Cardiac septum (tissue), 1 donor: ENCODE measurements at places on chromosomes 16 and 17. TPM values are rescaled to one million over a fixed set of nuclear protein-coding genes. Genes with fewer than 3 reads are reported as not detected.

DNA sequence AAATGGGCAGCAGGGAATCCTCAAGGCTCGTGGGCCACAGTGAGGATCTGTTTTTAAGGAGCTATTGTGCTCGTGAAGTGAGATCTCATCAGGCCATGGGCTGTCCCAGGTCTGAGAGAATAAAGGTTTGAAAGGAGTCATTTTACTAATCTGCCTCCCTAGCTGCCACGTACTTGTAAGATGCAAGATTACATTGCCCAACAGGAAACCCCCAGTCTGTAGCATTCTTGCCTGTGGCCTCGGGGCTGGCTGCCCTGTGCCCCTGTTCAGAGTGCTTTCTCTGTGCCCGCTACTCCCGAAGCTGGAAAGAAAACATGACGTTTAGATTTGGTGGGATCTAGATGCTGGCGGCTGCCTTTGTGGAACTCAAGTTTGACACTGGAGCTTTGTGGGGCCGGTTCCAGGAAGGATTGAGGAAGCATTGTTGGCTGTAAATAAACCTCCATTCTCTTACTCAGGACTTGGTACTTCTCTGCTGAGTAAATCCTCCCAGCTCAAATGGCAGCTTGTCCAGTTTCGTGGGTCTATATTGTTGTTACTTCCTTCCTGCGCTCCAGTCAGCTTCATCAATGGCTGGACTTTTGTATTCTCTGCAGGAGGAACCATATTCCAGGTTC is 21.2 kb downstream of the SAP30BP start:
- DNase-seq = no peak

- DNase-seq = no peak
These were observed 453 bp upstream of the WFIKKN1 start for GRCh38 chr16:630249-630814.

GRCh38 chr16:50102051-50102746 is 36.4 kb downstream of the HEATR3 start:
- no peak for DNase-seq

SMIM22 gene
- not detected for total RNA-seq

OTOP3 gene
- not detected for total RNA-seq

DNA sequence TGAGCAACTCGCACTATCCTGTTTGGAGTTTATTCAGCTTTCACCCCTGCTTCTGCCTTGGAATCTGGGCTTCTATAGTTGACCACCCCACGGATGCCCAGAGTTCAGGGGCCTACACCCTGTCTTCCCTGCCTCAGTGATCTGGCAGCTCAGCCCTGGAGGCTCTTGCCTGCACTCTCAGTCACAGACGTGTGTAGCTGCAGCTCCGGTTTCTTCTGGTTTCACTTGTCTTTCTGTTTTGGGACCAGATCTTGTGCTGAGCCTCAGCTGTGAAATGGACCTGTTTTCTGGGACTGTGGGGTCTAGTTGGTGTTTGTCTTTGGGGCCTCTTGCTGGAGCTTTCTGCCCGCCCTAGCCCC is 5.8 kb downstream of the GPT2 start:
- no peak for DNase-seq

BANP gene
- total RNA-seq = 18.4 TPM

DNA sequence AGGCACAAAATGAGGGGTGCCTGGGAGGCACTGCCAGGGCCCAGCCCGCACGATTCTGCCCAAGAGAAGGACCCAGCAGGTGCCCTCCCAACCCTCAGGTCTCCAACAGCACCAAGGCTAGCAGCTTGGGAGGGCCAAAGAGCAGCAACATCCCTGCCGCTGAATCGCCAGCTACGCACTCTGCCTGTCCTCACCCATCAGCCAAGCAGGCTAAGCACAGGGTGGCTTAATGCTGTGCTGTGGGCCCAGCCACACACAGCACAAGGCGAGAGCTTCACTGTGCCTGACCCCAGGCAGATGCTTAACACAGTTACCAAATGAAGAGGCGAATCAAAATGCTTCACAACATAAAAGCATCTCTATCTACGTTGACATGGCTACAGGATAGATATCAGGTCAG is 10.6 kb upstream of the MRPL38 start:
- DNase-seq = no peak

DNA sequence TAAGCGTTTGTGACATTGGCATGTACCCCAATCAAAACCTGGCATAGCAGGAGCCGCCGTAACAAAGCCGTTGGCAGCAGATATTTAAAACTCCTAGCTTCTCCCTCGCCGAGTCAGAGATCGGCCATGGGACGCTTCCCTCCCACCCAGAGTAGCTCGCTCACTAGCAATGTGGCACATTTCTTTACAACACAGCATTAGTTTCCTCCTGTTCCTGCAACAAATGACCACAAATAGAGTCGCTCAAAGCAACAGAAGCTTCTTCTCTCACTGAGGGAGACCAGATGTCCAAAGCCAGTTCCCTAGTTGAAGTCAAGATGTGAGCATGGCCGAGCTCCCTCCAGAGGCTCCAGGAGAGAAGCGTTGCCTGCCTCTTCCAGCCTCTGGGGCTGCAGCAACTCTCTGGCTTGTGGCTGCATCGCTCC is 106.7 kb downstream of the RBFOX3 start:
- no peak for DNase-seq

- DNase-seq = no peak
These were observed 23.7 kb downstream of the ZNRF1 start for GRCh38 chr16:75022567-75022966.

GRCh38 chr16:73735954-73736353 is 560.7 kb upstream of the PSMD7 start:
- no peak for DNase-seq

DNA sequence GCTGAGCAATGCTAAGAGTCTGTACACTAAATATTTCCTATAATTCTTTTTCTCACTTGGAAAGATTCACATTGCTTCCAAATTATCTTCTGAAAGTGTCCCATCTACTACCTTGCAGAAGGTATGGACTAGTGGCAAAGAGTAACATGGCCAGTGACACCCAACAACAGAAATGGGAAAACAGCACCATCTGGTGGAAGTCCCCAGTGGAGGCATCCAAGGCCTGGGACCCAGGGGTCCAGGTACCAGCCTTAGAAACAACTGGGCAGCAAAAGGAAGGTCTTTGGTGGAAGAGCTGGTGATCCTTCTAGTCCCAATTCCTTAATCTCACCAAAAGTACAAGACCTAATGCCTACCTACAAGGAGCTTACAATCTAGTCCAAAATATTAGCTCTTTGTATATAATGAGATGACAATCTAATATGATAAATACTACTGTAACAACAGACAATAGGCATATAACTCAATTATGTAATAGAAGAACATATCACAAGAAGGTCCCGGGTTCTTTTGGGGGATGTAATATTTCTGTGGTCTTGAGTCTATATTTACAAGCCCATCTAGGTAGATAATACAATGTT is 55.3 kb downstream of the SKAP1 start:
- DNase-seq = no peak

SLFN11 gene
- 23.0 TPM for total RNA-seq

- no peak for DNase-seq
These were observed 284.4 kb downstream of the FOXL1 start for GRCh38 chr16:86862595-86863280.

DNA sequence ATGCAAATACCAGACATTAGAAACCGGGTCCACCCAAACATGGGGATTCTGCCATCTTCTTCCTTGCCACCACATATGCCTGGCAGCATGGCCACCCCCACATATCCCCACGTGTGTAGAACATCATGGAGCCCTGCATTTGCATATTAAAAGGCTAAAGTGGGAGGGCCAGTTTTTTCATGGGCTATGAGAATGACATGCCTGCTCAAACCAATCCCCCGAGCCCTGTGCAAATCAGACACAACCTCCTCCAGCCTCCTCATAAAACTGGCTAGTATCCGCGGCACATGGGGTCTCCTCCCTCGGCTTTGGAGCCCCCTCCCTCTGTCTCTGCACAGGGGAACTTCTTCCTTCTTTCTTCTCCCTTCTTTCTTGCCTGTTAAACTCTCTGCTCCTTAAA is 174.9 kb upstream of the WSCD1 start:
- no peak for DNase-seq

PDE6G gene
- not detected for total RNA-seq

ASIC2 gene
- not detected for total RNA-seq

PYY gene
- total RNA-seq = not detected

KRT33A gene
- not detected for total RNA-seq

GRCh38 chr17:45131616-45132319 is 547 bp downstream of the PLCD3 start:
- DNase-seq = peak; percentile 84

- DNase-seq = no peak
These were observed 40.2 kb downstream of the GRB2 start for GRCh38 chr17:75365009-75365930.

MT1F gene
- total RNA-seq = 2.2 TPM

DNA sequence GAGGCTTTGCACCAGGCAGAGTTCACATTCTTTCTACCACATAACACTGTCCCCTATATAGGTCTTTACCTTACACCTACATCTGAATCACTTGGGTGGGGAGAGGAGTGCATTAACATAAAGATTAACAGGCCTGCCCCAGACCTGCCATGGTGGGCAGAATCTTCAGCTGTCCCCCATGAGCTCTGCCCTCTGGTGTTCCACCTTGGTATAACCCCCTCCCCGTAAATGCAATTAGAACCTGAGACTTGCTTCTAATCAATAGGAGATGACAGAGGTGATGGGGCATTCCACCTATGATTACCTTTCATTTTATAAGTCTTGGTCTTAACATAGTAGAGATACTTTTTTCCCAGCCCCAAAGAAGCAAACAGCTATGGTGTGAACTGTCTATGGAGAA is 20.4 kb upstream of the GRIN2A start:
- DNase-seq = no peak

TLCD2 gene
- total RNA-seq = 2.6 TPM

MIEF2 gene
- 28.0 TPM for total RNA-seq

DNA sequence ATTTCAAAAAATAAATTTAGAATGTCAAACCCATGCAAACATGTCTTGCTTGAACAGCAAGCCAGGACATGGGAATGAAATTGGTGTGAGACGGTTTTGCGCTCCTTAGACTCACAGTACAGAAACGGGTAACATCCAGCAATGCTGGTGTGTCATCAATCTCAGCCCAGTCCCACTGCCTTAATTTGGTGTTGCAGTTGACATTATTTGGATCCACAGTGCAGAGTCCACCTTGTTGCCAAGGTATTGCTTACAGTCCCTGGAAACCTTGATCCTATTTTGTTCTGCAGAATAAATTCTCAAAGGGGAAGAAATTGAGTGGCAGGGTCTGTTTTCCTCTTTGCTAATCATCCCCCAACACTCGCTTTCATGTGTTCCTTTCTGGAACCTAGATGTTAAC is 311.6 kb upstream of the MON1B start:
- DNase-seq = no peak

GRCh38 chr16:50695017-50696000 is 1.9 kb downstream of the NOD2 start:
- DNase-seq = no peak

GRCh38 chr16:89026121-89026612 is 49.2 kb upstream of the CBFA2T3 start:
- no peak for DNase-seq

AGRP gene
- not detected for total RNA-seq

DNA sequence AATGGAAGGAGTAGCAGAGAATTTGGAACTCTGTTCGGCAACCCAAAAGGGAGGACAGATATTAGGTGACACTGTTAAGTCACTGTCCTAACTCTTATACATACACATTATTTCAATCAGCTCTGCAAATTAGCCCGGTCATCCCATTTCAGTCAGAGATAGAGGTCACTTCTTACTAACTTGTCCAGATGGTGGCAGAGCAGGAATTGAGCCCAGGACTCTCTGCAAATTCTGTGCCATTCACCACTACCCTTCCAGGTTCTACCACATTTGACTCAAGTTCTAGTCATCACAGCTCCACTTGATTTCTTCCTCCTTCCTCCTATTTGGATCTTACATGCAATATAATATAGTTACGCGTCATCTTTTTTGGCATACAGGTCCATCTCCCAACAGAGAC is 35.9 kb upstream of the NUDT7 start:
- no peak for DNase-seq

DNA sequence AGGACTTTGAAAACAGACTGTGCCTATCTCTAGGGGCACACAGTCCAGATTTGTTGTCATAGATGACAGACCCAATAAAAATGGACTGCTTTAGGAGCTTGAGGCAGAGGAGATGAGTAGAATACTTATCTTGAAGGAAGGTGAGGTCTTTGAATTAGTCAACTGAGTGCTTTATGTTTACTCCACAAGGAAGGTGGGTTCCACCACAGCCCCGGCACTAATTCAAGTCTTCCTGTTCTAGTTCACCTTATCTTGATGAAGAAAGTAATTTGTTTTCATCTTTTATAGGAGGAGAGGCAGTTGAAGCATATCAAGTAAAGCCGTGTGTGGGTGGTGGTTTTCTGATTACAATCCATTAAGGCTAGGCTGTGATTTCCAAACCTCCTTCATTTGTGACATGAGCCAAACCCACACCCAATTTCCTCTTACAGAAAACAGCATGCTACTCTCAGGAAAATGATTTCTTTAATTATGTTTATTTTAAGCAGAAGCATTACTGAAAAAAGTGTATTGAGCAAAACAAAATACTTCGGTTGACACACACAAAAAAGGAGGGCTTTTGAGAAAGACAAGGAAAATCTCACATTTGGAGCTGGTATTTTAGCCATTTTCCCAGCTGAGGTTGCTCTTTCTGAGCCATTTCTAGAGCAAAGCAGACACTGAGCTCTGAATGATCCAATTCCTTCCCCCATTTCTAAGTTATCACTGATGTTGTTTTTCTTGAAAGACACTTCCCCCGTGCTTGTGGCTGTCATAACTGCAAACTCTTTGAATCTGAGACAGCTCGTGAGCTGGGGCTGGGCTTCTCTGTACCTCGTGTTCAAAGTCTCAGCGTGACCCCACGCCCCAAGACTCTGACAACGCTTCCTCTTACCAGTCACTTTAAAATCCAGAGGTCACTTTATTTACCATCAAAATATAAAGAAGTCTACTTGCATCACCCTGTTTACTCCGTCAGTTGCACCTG is 35.4 kb downstream of the CDRT15 start:
- DNase-seq = no peak

TEKT5 gene
- 0.22 TPM for total RNA-seq

DNA sequence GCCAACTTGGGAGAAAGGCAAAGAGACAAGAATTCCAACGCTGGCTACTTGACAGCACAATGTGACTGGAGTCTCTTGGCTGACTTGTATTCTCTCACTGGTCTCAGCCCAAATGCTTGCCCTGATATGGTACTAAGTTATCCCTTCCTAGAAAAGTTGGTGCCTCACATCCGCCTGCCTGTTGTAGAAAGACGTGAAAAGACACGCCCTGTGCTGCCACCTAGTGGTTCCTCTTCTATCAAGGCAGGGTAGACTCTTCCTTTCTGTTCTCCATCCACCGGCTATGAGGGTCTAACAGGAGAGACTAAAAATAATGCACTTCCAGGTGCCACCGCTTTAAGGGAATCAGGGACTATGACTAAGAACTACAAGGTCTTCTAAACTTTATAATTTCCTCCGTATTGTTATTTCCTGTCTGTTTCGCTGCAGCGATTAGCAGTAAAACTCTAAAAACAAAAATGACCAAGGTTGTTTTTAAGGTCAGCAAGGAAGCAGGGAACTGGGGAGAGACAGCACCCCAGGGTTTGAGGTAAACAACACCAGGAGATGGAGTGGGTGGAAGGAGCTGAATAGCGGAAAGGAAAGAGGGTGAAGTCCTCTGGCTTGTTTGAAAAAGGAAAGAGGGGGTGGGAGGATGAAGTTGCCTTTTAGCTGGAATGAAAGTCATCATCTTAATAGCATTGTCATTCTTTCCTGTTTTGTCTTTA is 109.5 kb downstream of the YPEL2 start:
- peak; percentile 93 for DNase-seq
